ENCODE measurements at places on chromosomes 4 and X.

DNA sequence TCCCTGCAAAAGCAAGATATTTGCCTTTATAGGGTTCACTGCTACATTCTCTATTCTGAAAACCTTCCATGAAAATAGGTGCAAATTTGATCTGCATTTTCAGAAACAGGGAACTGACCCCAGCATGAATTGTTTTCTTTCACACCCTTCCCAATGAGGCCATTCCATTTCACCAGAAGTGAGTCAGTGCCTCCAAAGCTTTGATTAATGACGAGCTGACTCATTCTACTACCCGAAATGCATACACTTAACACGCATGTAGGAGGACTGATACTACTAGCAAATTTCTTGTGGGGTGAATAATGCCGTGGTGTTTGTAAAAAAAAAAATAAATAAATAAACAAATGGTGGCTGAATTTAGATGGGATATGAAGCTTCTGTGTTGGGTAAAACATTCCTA, 146.9 kb upstream of the FGF13 start:
- DNase-seq: peak; percentile 58

- no peak for DNase-seq
These were observed 377.9 kb upstream of the EMCN start for GRCh38 chr4:100895556-100896197.

DNA sequence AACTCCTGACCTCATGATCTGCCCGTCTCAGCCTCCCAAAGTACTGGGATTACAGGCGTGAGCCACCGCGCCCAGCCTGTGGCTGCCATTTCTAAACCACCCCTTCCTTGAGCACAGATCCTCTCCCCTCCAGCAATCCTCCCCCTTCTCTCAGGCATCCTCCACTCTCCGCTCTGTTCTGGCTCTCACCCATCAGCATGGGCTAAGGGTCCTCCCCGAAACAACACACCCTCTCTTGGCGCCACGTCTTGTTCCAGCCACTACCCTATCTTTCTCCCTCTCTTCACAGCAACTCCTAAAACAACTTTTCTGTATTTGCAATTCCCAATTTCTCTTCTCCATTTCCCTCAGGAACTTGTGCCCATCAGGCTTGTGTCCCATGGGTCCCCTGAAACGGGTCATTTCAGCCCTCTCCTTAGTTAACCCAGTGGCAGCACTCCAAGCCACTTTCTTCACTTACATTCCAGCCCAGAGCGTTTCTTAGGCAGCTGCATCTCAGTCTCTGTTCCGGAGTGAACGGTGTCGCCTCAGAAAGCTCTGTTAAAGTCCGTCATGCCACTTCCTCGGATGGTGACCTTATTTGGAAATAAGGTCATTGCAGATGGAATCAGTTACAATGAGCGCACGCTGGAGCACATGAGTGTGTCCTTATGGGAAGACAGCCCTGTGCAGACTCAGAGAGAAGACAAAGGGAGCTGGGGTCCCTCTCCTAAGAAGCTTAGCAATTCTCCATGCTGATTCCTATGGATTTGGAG, 28.3 kb upstream of the CLDN24 start:
- DNase-seq: no peak

- DNase-seq: no peak
These were observed 120.8 kb upstream of the MAGEA10 start for GRCh38 chrX:152259150-152259549.

- no peak for DNase-seq
These were observed 192.0 kb downstream of the HNRNPD start for GRCh38 chr4:82181789-82182188.

- peak; percentile 48 for DNase-seq
These were observed 82.2 kb downstream of the SH3KBP1 start for GRCh38 chrX:19805046-19805690.

All from COLO829 (cell line).